Cardiac muscle cell (in vitro differentiated cells and primary cell): ENCODE measurements at places on chromosomes 5 and 9. TPM values are rescaled to one million over a fixed set of nuclear protein-coding genes. Genes with fewer than 3 reads are reported as not detected.

DNA sequence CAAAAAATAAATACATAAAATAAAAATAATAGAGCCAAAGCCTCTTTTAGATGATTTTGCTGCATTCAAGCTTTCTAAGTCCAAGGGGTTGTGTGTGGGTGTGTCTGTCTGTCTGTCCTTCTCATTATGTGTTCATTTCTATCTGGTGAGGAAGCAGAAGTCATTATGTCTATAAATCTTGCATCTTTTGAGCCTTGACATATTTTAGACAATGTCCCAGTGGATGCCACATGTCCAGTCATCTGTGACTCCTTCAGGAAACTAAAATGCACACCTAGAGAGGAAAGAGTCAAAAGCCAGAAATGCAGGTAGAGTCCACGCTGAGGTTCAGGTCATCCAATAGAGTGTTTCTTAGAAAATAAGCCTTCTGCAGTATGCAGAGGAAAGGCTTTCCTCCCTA is 80.9 kb downstream of the GALNT10 start:
- no peak overlapping the region for H3K4me3 ChIP-seq
- no peaks in the 10 kb centered on the region for H3K36me3 ChIP-seq
- peaks cover 5% of the 10 kb centered on the region for H3K4me1 ChIP-seq
- no peaks in the 10 kb centered on the region for H3K27me3 ChIP-seq

IL13 gene
- total RNA-seq = not detected in 2 replicates

ALDH7A1 gene
- total RNA-seq = 33.4 and 65.2 TPM in 2 replicates

DNA sequence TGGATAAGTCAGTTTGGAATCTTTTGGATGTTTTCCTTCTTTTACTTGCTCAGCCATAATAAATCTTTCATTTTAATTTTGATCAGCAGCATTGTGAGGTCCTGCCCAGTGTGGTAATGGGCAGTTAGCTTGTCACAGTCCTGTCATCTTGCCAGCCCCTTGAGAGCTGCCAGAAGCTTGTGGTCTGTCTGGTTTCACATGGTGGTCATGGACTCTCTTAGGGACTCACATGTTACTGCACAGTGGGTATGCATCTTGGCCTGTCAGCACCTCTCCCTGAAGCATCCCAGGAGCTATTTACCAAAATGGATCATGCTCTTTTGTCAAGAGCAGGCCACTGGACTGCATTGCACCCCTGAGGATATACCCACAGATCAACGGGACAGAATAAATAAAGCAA is 60.3 kb downstream of the DAPK1 start:
- H3K27ac ChIP-seq = peak overlapping the region; percentile 13
- no peaks in the 10 kb centered on the region for H3K36me3 ChIP-seq

DNA sequence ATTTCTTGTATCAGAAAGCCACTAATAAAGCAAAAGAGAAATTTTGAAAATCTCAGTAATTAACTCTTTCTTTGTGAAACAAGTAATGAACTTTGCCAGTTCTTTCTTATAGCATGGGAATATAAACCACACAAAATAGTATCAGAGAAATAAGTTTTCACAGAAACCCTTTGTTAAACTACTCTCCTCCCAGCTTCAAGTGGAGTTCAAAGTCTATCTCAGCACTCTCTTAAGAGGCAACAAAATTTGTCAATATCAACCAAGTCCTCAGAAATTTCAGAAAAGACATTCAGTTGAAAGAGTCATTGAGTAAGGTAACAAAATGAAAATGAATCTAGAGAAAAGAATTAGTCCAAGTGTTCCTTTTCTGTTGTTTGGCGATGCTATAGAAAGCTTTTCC is 89.3 kb downstream of the NTRK2 start:
- no peaks in the 10 kb centered on the region for H3K36me3 ChIP-seq
- H3K27ac ChIP-seq = no peak overlapping the region
- H3K4me1 ChIP-seq = no peaks in the 10 kb centered on the region
- H3K27me3 ChIP-seq = no peaks in the 10 kb centered on the region

SLC36A3 gene
- total RNA-seq = not detected in 2 replicates

- H3K4me3 ChIP-seq = no peak overlapping the region
- no peaks in the 10 kb centered on the region for H3K27me3 ChIP-seq
- no peaks in the 10 kb centered on the region for H3K36me3 ChIP-seq
- no peak overlapping the region for H3K27ac ChIP-seq
- H3K4me1 ChIP-seq = no peaks in the 10 kb centered on the region
Observed at GRCh38 chr9:21030389-21031035, 928 bp downstream of the HACD4 start.

GRCh38 chr5:52883110-52883509 is 95.4 kb downstream of the ITGA1 start:
- no peak overlapping the region for H3K4me3 ChIP-seq
- no peaks in the 10 kb centered on the region for H3K36me3 ChIP-seq
- H3K27ac ChIP-seq = no peak overlapping the region

CTSV gene
- 29.0 and 33.9 TPM in 2 replicates for total RNA-seq

FIBCD1 gene
- 0.39 and 4.0 TPM in 2 replicates for total RNA-seq

DNA sequence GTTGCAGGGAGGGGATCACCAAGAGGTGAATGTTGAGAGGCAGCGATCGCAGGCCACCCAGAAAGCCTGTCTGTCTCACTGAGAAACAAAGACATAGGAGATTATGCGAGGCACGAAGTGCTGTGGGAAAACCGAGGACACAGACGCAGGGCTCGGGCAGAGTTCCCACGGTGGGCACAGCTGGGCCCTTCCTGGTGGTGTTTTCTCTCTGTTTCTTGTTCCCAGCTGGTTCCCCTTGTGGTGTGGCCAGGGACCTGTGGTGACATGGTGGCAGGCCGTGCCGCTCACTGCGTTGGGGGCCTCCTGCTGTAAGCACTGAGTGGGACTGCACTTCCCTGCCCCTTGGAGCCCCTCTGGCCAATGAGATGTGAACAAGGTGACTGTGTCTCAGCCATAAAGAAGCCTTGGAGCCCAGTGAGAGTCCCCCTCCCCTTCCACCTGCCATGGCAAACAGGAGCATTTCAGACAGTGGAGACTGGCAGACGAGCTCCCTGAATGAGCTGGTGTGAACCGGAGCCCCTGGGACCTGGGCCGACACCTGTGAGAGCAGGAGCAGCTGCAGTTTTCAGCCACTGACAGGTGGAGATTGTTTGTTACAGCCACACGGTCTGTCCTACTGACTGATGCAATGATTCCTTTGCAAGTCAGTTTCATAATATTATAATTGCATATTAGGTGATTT is 13.2 kb upstream of the IRX4 start:
- H3K27me3 ChIP-seq = peaks cover 7% of the 10 kb centered on the region
- peaks cover 4% of the 10 kb centered on the region for H3K4me1 ChIP-seq
- DNase-seq = no peak
- no peaks in the 10 kb centered on the region for H3K36me3 ChIP-seq
- no peak overlapping the region for H3K27ac ChIP-seq

KIF3A gene
- total RNA-seq = 4.8 and 5.4 TPM in 2 replicates

MUSK gene
- not detected in 2 replicates for total RNA-seq

DNA sequence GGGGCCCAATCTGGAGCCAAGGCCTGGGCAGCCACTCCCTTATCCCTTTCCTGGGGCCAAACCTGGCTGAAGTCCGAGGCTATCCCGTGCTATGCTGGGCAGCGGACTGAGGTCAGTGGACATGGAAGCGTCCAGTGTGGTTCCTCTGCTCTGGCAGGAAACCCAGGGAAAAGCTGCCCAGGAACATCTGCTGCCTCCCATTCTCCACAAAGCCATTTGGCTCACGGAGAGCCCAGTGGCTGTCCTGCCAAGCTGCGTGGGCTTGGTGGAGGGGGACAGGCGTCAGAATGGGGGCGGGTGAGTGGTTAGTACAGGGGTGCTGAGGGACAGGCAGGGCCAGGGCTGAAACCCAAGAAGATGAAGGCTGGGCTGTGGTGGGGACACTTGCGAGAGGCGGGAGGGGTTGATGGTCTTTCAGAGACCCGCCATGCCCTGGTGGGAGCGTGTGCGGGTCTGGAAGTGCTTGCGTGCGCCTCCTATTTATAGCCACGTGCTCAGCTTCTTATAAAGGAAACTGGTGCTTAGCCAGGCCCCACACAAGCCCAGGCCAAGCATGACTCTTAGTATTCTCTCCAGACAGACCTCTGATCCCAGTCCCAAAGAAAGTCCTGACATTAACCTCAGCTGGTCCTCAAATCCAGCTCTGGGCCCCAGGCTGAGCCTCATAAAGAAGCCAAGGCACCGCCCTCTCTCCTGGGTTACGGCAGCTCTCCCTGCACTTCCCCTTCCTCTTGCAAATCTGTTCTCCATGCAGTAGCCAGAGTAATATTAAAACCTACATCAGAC is 9.4 kb upstream of the SLC6A7 start:
- H3K36me3 ChIP-seq = no peaks in the 10 kb centered on the region
- peak; percentile 29 for DNase-seq
- H3K27me3 ChIP-seq = peaks cover 4% of the 10 kb centered on the region
- H3K4me1 ChIP-seq = peaks cover 3% of the 10 kb centered on the region

PDE6A gene
- 0.21 TPM in 1 of 2 replicates, not detected in the other for total RNA-seq

- H3K27me3 ChIP-seq = no peaks in the 10 kb centered on the region
- H3K27ac ChIP-seq = no peak overlapping the region
- DNase-seq = no peak
- H3K36me3 ChIP-seq = no peaks in the 10 kb centered on the region
Observed at GRCh38 chr9:13411791-13412190, 132.3 kb upstream of the MPDZ start.

- H3K27me3 ChIP-seq = no peaks in the 10 kb centered on the region
Observed at GRCh38 chr9:131589124-131589711, 43.9 kb downstream of the PRRT1B start.
